NCI-H510A treated with DMSO at 0.1 percent for 48 hours (cell line): ENCODE measurements at places on chromosomes 4 and X.

GRCh38 chr4:179666226-179666625 lies 2224.0 kb upstream of the AGA start:
- DNase-seq, result no peak

GRCh38 chr4:39044364-39044955 lies 12.3 kb upstream of the TMEM156 start:
- DNase-seq, result peak; percentile 49

DNA sequence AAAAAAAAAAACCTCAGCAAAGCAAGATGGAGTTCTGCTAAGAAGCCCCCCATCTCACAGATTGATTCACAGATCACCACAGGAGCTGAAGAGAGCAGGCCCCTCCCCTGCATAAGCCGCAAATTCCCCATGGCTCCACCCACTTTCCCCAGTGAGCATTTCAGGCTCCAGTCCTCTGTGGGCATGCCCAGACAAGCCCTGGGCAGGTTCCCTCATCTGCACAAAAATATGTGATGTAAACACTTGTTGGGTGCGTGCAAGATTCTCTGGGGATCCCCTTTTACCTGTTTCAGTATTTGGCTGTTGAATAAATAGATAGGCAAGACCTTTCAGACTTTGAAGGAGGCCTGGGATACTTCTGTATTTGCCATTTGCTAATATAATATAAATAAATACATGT lies 514.3 kb downstream of the PCDH7 start:
- no peak for DNase-seq

DNA sequence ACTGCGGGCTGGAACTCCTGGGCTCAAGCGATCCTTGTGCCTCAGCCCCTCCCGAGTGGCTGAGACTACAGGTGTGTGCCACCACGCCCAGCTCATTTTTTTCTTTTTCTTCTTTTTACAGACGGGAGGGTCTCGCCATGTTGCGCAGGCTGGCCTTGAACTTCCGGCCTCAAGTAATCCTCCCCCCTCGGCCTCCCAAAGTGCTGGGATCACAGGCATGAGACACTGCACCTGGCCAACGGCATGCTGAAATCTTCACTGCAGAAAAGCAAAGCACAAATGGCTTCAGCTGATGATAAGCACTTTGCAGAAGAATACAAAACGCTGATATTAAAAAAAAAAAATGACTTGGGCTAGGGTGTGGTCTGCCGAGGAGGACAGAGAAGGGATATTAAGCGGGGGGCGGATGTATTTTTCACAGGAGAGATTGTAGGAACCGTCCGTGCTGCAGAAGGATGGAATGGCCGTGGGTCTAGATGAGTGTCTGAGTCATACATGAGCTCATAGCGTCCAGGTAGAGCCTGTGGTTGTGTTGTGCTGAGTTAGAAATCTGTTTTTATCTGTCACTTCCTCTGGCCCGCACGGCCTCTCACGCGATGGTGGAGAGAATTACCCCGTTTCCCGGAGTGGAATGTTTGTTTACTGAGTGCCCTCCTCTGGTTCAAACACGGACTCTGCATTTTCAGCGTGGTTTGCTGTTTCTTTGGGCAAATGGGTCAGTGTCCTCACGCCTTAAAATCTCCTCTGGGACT lies 8.5 kb upstream of the AKAP17A start:
- no peak for DNase-seq

GRCh38 chr4:98659106-98659592 lies 738 bp upstream of the TSPAN5 start:
- DNase-seq, result no peak

GRCh38 chr4:68288393-68288740 lies 42.9 kb upstream of the TMPRSS11B start:
- no peak for DNase-seq

DNA sequence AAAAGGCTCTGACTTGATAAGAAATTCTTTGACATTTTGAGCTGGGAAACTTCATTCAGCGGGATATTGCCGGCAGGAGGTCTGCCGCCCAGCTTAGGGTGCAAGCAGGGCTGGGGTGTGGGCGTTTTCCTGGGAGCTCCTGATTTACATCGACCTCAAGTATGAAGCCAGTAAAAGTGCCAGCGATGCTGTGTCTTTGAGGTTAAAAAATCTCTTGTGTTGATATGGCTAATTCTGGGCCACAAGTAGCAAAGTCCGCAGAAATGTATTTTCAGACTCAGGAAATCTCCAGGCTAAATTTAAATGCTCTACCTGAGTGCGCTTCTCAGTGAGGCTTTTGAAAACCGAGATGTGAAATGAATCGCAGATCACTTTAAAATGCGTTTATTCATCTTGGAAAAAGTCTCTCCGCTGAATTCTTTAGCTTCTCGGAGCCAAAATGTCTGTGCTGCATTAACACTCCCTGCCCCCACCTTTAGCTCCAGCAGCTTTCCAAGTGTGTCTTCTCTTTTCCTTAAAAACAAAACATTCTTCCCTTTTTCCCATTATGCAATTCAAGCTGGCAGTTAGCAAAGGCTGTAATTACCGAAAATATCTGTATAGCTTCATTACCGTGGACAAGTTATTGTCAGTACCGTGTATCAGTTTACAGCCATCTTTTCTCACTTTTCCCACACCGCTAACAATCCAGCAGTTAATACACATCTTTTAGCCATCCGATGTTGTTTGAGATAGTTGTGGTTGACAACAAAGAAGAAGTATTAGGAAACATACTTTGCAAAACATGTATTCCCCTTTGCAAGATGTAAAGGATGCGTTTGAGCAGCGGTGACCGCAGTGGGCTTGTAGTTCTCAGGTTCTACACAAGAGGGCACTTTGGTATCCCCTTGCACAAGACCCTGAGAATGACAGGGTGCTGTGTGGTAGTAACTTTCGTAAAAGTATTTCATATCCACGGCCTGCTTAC lies 136.0 kb upstream of the STX18 start:
- DNase-seq, result peak; percentile 12

DNA sequence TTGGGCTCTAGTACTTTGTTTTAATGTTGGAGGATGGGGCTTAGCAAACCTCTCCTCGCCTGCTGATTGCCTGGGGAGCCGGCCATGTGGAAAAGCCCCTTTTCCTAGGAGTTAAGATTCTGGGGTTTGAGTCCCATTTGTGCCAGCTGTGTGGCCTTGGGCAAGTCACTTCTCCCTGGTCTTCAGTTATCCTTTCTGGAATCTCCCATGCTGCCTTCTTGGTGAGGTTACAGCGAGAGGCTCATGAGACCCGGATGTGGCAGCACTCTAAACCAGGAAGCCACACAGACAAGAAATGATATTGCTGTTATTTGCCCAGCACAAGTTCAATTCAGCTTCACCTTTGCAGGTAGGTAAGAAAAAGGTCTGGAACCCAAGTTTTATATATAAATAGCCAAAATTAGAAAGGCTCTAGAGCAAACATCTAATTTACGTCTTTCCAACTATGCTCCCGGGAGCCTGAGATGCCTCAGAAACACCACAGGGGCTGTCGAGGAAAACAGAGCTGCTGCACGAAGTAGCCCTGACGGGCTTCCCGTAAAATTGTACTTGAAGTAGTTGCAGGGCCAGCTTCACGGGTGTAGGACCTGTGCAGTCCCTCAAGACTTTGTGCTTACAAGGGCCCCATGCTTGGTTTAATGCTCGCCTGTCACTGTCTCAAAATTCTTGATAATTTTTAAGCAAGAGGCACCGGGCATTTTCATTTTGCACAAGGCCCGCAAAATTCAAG lies 8.3 kb upstream of the SASH3 start:
- DNase-seq, result no peak

DNA sequence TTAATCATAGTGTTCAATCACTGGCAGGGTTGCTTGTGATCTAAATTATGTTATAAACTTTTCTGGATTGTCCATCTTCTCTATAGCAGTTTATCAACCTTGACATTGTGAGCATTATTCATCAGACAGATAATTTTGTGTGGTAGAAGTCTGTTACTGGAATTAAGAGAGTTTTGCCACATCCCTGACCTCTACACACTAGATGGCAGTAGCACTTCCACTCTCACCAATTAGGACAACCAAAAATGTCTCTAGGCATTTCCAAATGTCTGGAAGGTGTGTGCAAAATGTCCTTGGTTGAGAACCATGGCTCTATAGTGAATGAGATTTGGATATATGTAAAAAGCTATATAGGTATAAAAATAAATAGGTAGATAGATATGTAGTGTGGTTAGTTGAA lies 324.1 kb upstream of the FAM47C start:
- no peak for DNase-seq

GRCh38 chr4:151358266-151358665 lies 32.9 kb upstream of the SH3D19 start:
- no peak for DNase-seq

DNA sequence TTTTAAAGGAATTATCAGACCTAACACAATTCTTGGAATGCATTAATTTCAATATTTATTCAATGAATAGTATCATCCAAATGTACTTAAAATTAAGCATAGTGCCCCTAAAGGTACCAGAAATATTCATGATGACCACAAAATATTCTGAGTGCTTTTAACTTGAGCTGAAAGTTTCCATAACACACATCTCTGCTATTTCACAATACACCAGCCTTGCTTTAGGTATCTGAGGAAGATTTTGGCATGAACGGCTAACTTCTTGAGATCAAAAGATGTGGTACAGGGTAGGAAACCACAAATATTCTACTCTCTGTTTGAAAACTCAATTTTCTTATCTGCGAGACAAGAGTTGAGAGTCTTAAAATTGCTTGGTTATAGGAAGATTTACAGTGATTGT lies 538.3 kb upstream of the PCDH7 start:
- no peak for DNase-seq

GRCh38 chr4:141807103-141807891 lies 170.9 kb downstream of the IL15 start:
- no peak for DNase-seq

GRCh38 chr4:153634738-153635353 lies 49.2 kb upstream of the TLR2 start:
- DNase-seq, result peak; percentile 7

GRCh38 chr4:119873132-119873531 lies 193.5 kb downstream of the MAD2L1 start:
- DNase-seq, result no peak

GRCh38 chr4:78601013-78601412 lies 49.4 kb downstream of the ANXA3 start:
- DNase-seq, result no peak

DNA sequence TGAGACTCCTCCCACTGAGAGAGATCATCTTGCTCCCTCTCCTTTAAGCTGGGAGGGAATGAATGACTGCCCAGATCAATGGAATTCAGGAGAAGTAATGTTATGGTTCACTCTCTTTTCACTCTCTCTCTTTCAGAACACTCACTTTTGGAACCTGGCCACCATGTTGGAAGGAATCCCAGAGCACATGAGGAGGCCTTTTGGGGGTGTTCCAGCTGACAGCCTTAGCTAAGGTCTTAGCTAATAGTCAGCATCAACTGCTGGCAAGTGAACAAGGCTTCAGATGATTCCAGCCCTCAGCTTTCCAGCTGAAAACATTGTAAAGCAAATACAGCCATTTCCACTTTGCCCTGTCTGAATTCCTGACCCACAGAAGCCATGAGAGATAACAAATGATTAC lies 124.0 kb upstream of the CLNK start:
- DNase-seq, result no peak

DNA sequence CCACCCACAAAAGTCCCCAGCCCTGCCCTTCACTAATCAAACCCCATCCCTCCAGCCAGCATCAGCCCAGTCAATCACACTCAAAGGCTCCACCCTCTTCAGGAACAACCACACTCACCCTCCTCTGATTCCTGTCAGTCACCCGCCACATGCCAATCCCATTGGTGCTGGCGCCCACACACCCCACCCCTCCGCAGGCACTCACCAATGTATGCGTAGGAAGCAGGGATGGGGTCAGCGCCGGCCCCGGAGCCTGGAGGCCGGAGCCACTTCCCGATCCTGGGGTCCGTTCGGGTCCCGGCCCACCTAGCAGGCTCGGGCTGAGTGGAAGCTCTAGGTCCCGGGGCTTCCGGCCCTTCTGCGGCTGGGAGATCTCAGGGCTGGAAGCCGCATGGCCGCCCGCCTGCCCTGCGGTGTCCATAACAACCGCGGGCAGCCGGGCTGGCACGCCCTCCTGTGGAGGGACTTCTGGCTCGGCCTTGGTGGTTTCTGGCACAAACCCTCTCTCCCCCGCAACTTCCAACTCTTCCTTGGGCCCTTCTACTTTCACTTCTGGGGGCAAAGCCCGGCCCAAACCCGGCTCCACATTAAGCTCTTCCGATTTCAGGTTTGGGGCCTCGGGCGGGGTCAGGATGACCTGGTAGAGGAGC lies 7.9 kb upstream of the CFP start:
- no peak for DNase-seq

DNA sequence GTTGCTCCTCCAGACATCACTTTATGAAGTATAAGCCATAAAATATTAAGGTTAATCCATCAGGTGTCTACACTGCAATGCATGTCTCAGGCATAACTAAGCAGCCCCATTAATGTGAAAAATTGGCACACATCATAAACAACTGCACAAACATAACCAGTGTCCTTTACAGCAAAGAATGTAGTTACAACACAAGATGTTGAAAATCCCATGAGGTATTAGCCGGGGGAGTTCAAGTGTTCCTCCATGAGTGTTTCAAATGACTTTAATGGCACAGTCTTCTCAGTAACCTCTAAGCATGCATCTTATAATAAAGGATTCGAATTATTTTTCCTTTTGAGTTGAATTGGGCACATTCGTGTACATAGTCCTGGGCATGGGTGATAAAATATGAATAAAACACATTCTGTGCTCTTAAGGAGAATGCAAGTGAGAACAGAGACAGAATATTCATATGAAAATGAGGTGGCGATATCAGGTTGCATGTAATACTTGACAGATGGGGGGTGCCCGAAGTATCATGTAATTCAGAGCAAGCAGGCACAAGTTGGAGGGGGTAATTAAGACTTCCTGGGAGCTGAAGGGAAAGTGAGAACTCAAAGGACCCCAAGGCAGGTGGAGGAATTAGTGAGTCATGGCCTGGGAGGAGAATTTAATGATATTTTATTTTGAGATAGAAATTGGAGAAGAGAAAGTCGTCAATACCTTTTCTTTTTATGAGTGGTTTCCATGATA lies 18.2 kb upstream of the VCX2 start:
- DNase-seq, result no peak

DNA sequence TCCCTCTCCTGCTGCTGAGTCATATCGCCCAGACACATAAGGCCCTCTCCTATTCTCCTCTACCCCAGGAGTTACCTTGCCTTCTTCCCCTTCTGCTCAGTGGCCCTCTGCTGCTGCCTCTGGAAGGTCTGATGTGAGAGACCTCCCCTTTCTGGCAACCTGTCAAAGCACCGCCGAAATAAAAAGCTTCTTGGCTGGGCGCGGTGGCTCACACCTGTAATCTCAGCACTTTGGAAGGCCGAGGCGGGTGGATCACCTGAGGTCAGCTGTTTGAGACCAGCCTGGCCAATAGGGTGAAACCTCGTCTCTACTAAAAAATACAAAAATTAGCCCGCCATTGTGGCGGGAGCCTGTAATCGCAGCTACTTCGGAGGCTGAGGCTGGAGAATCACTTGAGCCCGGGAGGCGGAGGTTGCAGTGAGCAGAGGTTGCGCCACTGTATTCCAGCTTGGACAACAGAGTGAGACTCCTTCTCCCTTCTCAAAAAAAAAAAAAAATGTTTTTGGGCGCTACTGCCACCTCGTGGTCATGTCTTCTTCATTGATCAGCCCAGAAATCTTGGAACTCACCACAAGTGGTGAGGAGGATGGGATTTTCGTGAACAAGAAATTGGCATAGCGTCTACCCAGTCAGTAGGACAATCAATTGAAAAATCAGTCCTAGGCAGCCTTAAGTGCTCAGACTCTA lies 8.6 kb upstream of the ZXDA start:
- no peak for DNase-seq
